ENCODE measurements at places on chromosomes 7 and 10. TPM values are rescaled to one million over a fixed set of nuclear protein-coding genes. Genes with fewer than 3 reads are reported as not detected.

Gene LCOR
- 105 TPM for total RNA-seq

Gene ZNF438
- 16.6 TPM for total RNA-seq

Gene BMPR1A
- total RNA-seq, result 10.4 TPM

Gene PPP1R3A
- total RNA-seq, result not detected

Gene TAS2R41
- not detected for total RNA-seq

Gene ANKRD1
- not detected for total RNA-seq

Measured in spleen (tissue), 13 donors.